Calu3 (cell line): ENCODE measurements at places on chromosomes 1 and 21. TPM values are rescaled to one million over a fixed set of nuclear protein-coding genes. Genes with fewer than 3 reads are reported as not detected.

Gene ERO1B
- 4.4 and 6.4 TPM in 2 replicates for total RNA-seq

Gene OR2T29
- not detected in 2 replicates for total RNA-seq

Gene TRAF5
- 13.7 and 15.2 TPM in 2 replicates for total RNA-seq

Gene VASH2
- 4.7 and 5.8 TPM in 2 replicates for total RNA-seq

Gene FMO1
- not detected in 2 replicates for total RNA-seq

Gene SLC41A1
- total RNA-seq, result 27.8 and 31.9 TPM in 2 replicates

Gene CACNA1S
- total RNA-seq, result not detected in 2 replicates

Gene FCRL1
- total RNA-seq, result not detected in 2 replicates

Gene TMCC2
- 0.33 and 0.37 TPM in 2 replicates for total RNA-seq

Gene OR2L3
- total RNA-seq, result not detected in 2 replicates

Gene C1orf141
- not detected in 2 replicates for total RNA-seq

Gene IBA57
- 9.2 and 9.5 TPM in 2 replicates for total RNA-seq

Gene LCA5L
- 1.7 and 2.0 TPM in 2 replicates for total RNA-seq

Gene SH2D2A
- 2.9 and 3.1 TPM in 2 replicates for total RNA-seq

Gene GPX7
- not detected in 2 replicates for total RNA-seq

GRCh38 chr1:246518456-246519205, 11.6 kb upstream of the SMYD3 start:
- DNase-seq, result no peak

DNA sequence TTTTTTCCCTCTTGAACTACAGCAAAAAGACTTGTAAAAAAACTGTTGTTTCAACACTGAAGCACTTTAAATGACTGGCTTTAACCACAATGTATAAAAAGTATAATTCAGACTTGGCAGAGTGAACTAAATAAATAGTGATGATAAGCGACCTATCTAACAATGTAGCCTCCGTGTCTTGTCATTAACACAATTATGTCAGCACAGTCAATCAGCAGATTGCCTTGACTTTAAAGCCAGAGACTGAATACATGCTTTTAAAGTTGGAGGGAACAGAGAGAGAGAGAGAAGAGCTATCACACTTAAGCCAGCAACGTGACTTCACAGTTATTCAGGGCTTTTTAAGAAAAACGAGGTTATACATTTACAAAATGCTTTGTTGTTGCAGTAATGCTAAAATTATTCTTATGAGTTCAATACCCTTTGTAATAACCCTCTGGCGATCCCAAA, 378.1 kb downstream of the LMO4 start:
- no peak for DNase-seq

GRCh38 chr1:172622541-172622940, 36.4 kb upstream of the FASLG start:
- no peak for DNase-seq

- DNase-seq, result no peak
These were observed 36.2 kb upstream of the TNFSF4 start for GRCh38 chr1:173243300-173243699.

GRCh38 chr1:224929335-224930237, at the start of gene DNAH14:
TSS of gene DNAH14 (plus strand) at chr1:224929675. CDS start at chr1:224952703, 23,028 bp downstream.
- DNase-seq, result peak; percentile 96

GRCh38 chr21:45451091-45451740, 46.3 kb downstream of the COL18A1 start:
- DNase-seq, result no peak

GRCh38 chr1:205337481-205337880, 15.9 kb upstream of the NUAK2 start:
- DNase-seq, result no peak

- DNase-seq, result no peak
These were observed 37.6 kb downstream of the PARP1 start for GRCh38 chr1:226370144-226370923.

DNA sequence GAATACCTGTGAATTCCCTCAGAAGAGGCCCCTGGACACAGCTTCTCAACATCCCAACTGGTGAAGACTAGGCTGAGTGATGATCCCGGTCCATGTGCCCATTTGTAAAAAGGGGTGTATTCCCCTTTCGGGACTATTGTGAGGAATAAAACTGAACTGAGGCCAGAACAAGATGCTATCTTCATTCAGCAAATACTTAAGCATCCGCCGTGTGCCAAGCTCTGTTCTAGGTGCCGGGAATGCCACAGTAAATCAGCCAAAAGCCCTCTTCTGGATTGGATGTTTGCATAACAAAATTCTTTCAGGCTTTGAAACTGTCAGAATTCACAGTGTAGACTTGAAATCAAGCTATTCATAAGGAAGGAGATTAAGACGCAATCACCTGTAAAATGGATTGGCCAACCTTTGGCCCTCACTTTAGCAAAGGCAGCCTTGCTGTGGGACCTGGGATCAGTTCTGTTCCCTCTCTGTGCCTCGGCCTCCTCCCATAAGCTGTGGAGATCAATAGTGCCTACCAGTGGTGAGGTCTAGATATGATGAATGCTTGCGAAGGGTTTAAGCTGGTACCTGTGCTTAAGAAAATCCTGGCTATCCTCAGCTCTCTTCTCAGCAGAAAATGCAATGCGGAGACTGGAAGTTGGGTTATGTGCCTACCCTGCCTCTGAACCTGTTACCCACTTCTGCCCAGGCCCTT, 1.8 kb downstream of the ALPL start:
- DNase-seq, result no peak

DNA sequence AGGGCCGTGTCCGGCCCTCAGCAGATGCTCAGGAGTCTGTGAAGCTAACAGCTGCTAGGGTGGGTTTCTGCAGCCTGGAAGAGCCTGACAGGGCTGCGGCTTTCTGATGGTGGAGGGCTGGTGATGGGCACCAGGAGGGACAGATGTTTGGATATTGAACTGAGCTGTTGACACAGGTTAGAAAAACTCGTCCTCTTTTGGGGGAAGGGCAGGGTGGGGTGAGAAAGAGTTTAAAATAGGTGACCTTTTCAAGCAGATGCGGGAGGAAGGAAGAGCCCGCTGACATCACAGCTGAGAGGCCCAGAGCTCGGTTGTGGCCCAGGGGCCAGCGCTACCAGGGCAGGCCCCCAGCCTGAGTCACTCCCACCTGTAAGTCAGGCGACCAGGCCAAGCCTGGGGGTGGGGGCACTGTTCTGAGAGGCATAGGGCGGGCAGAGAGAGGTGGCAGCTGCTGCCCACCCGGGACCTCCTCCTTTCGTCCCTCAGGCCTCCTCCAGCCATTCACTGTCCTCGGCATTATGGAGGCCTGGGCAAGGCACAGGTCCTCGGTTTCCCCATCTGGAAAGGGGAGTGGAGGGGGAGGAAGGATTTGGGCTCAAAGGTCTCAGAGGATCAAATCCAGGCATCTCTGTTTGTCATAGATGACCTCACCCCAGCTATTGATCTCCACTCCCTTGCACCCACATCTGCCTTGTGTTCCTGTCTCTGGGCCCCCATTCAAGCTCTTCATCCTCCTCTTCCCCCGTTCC, 32.3 kb upstream of the ID3 start:
- DNase-seq, result no peak

GRCh38 chr1:42962641-42963377, 4.1 kb upstream of the SLC2A1 start:
- no peak for DNase-seq

- DNase-seq, result no peak
These were observed 14.3 kb downstream of the FAM177B start for GRCh38 chr1:222751255-222751654.

GRCh38 chr21:43717967-43718871, 710 bp upstream of the PDXK start:
- no peak for DNase-seq

- DNase-seq, result no peak
These were observed 21.3 kb upstream of the IL10 start for GRCh38 chr1:206793620-206794019.

- DNase-seq, result no peak
These were observed 31.0 kb downstream of the UMODL1 start for GRCh38 chr21:42102076-42102475.

DNA sequence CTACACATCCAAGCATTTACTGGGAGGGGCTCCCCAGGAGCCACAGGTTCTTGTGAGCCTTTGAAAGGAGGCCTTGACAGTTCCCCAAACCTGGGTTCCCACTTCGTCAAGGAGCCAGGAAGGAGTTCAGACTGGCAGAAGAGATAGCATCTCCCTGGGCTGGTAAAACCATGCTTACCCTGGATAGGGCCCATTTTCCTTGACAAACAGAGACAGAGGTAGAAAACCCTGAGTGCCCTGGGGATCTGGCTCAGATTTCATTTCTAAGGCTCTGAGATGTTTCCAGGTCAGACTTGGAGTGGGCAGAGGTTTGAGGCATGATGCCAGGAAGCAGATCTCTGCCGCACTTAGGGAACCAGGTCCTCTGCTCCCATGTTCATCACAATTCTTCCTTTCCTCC, 2.7 kb downstream of the ETNK2 start:
- no peak for DNase-seq

DNA sequence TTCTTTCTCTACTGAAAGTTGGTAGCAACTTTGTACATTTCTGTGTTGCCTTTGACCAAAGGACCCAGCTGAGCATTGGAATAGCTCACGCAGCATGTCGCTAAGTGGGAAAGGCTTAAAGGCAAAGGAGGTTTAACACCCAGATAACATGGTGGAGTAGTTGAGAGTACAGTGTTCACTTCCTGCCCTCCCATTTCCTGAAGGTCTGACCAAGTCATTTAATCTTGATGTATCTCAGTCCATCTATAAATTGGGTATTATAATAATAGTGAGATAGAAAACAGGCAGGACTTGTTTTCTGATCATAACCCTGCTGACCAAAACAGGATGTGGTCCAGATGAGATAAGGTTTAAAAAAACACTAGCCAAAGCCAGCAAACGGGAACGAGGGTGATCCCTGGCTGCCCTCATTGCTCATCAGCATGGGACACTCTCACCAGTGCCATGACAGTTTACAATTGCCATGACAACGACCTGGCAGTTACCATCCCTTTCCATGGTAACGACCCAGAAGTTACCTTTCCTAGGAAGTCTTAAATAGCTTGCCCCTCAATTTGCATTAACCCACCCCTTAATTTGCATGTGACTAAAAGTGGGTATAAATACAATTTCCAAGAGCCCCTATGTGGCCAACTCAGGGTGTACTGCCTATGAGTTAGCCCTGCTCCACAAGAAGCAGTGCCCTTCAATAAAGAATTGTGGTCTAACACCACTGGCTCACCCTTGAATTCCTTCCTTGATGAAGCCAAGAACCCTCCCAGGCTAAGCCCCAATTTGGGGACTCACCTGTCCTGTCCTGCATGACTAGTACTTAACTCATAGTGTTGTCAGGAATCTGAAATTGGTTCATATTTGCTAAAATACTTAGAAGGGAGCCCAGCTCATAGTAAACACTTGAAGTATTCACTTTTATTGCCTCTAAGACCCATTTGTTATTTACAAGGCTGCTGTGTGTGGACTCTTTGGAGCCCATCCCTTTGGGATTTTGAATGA, 28.4 kb upstream of the FHAD1 start:
- peak; percentile 47 for DNase-seq

- no peak for DNase-seq
These were observed 33.9 kb upstream of the SELENON start for GRCh38 chr1:25765923-25766589.

DNA sequence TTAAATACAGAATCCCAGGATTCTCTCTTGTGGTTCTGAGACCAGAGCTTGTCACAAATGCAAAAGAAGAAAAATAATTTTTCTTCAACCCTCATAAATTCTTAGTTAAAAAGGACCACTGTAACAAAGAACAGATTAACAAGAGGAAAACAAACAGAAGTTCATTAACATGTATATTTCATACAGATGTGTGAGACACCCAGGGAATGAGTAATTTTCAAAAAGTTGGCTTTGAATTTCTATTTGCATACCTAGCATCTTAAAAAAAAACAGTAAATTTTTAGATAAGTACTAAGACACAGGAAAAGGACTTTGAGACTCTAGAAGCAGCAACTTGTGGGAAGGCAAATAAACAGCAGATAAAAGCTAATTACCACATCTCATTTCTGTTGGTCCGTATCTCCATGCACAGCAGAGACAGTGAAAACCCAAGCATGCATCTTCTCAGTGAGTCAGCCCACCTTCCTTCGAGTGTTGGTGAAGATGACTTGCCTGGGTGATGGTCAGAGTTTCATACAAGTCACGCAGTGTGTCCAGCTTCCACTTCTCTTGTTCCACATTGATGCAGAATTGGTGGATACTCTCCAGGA, 399.9 kb upstream of the ADAMTS5 start:
- DNase-seq, result no peak

DNA sequence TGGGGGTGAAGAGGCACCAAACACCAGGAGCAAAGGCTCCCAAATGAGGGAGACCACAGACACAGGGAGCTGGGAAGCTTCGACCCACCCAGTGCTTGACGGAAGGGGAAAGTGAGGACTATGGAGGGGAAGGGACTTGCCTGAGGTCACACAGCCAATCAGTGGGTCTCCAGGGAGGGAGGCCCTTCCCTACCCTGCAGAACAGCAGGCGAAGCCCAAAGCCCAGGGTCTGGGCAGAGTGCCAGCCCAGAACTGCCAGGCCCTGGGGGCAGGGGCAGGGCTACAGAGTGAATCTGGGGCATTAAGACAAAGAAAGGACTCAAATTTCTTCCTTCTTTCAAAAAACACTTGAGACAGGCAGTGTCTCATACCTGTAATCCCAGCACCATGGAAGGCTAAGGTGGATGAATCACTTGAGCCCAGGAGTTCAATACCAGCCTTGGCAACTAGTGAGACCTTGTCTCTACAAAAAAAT, 45.5 kb upstream of the ECE1 start:
- peak; percentile 88 for DNase-seq

DNA sequence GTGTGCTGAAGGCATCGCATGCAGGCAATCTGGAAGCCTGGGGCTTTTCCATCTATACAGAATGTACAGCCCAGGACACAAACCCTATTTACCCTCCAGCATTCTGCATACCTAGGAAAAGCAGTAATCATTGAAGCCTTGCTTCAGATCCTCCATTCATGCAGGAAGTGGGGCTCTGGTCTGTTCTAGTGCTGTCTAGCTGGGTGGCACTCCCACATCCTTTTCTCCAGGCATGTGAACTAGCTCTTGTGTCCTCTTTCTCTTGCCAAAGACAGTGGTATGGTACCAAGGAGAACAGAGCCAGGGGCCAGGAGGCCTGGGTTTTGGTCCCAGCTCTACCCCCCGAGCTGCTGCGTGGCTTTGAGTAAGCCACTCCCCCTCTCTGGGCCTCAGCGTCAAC, 21.7 kb downstream of the LRP8 start:
- no peak for DNase-seq

GRCh38 chr1:233620065-233620464, 6.2 kb downstream of the KCNK1 start:
- no peak for DNase-seq
